ENCODE measurements at places on chromosomes 3 and 15. TPM values are rescaled to one million over a fixed set of nuclear protein-coding genes. Genes with fewer than 3 reads are reported as not detected.
A peak's percentile ranks its signal among the peaks of the same experiment; 100 is the strongest.

Gene ENTPD3
- total RNA-seq = 1.0 TPM

Gene CNTN3
- 2.1 TPM for total RNA-seq

Gene POPDC2
- total RNA-seq = 3.0 TPM

Gene ZNF770
- total RNA-seq = 20.4 TPM

Gene IL5RA
- total RNA-seq = 0.85 TPM

Gene CADM2
- total RNA-seq = 0.66 TPM

Gene ZBBX
- 0.52 TPM for total RNA-seq

Gene GPR15
- total RNA-seq = 0.47 TPM

Gene RNU5B-1
- 2,123 TPM for total RNA-seq

Gene SH2D7
- 0.05 TPM for total RNA-seq

Gene TMEM115
- total RNA-seq = 17.3 TPM

Gene TLR9
- total RNA-seq = 0.66 TPM

Gene ESYT3
- 0.09 TPM for total RNA-seq

Gene CP
- total RNA-seq = 0.19 TPM

Gene DLL4
- 5.2 TPM for total RNA-seq

Gene SLC22A14
- 0.05 TPM for total RNA-seq

- no peak overlapping the region for H3K4me3 ChIP-seq
- H3K27me3 ChIP-seq = no peaks in the 10 kb centered on the region
- DNase-seq = no peak
- peaks cover 5% of the 10 kb centered on the region for H3K4me1 ChIP-seq
Observed at GRCh38 chr3:196240424-196240823, 24.1 kb downstream of the SLC51A start.

DNA sequence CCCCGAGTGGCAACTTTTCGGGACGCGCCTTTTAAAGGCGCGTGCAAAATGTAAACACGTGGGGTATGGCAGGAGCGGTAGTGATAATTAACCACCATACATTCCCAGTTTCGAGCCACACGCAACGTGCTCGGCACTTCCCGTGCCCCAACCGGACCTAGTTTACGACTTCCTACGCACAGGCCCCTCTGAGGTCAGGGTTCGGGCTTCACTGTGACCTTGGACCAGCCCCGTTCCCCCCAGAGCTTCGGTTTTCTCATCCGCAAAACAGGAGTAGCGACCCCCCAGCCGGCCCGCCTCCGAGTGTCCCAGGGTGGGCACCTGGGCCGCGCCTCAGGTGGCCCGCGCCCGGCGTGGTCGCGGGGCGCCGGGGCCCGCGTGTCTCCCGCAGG lies 451 bp downstream of the CHCHD4 start:
- peak overlapping the region; percentile 99 for H3K4me3 ChIP-seq
- no peak for DNase-seq
- H3K27ac ChIP-seq = peak overlapping the region; percentile 1
- peaks cover 22% of the 10 kb centered on the region for H3K4me1 ChIP-seq

DNA sequence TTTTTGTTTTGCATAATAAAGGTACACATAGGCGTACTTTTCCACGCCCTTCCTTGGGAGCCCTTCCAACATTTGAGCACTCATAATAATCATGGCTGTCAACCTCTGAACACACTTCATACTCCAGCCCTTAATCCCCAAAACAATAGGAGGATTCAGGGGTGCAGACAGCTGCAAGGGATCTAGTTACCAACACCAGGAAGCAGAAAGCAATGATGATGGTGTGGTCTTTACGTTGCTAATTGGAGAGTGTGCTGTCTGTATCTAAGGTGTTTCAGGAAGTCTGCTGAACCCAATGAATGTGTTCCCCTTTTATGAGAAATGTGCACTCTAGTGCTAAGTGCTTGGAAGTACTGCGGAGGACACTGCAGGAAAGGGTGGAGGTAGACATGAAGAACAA lies 60.3 kb upstream of the PDZRN3 start:
- H3K4me3 ChIP-seq = no peak overlapping the region
- DNase-seq = no peak
- H3K27ac ChIP-seq = no peak overlapping the region
- no peaks in the 10 kb centered on the region for H3K4me1 ChIP-seq

DNA sequence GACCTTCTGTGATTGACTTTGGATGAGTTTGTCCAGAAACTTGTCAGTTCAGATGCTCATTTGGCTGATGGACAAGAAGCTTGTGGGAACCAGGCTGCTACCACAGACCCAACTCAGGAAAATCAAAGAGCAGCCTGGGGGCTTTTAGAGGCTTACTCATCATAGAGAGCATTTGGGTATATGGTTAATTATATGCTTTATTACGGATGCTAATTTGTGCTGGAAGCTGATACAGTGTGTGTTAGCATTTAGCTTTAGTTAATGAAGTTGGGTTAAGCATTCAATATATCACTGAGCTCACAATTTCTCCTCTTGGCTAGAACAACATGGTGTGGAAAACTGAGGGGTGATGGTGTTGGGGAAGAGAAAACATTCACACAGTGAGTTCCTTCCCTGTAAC lies 664.2 kb upstream of the CFAP20DC start:
- H3K4me3 ChIP-seq = no peak overlapping the region
- H3K27ac ChIP-seq = no peak overlapping the region
- H3K36me3 ChIP-seq = no peaks in the 10 kb centered on the region
- peaks cover 11% of the 10 kb centered on the region for H3K4me1 ChIP-seq

GRCh38 chr3:55313666-55314065 lies 173.4 kb downstream of the WNT5A start:
- H3K27ac ChIP-seq = no peak overlapping the region
- no peaks in the 10 kb centered on the region for H3K27me3 ChIP-seq
- no peaks in the 10 kb centered on the region for H3K36me3 ChIP-seq
- no peaks in the 10 kb centered on the region for H3K4me1 ChIP-seq

GRCh38 chr3:132784502-132785025 lies 62.4 kb upstream of the NPHP3 start:
- H3K4me1 ChIP-seq = no peaks in the 10 kb centered on the region
- no peaks in the 10 kb centered on the region for H3K36me3 ChIP-seq
- no peak for DNase-seq
- no peaks in the 10 kb centered on the region for H3K27me3 ChIP-seq
- no peak overlapping the region for H3K27ac ChIP-seq

DNA sequence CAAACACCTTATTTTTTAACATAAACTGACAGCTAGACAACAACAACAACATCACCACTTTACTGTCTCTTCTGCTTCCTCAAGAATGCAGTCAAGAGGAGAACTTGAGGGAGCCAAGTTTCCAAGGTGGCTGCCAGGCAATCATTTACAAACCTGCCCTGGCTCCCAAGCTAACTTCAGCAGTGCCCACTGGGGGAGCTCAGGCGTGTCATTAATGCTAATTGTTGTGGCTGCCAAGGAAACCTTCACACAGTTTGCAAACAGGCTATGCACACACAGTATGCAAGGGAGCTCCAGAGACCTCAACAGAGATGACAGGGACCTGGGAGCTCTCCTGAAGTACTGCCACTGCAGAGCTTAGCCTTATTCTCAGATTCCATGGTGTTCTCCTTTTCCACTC lies 2.1 kb downstream of the DZIP1L start:
- H3K27me3 ChIP-seq = peaks cover 12% of the 10 kb centered on the region
- peaks cover 5% of the 10 kb centered on the region for H3K4me1 ChIP-seq
- no peak overlapping the region for H3K4me3 ChIP-seq
- DNase-seq = no peak

DNA sequence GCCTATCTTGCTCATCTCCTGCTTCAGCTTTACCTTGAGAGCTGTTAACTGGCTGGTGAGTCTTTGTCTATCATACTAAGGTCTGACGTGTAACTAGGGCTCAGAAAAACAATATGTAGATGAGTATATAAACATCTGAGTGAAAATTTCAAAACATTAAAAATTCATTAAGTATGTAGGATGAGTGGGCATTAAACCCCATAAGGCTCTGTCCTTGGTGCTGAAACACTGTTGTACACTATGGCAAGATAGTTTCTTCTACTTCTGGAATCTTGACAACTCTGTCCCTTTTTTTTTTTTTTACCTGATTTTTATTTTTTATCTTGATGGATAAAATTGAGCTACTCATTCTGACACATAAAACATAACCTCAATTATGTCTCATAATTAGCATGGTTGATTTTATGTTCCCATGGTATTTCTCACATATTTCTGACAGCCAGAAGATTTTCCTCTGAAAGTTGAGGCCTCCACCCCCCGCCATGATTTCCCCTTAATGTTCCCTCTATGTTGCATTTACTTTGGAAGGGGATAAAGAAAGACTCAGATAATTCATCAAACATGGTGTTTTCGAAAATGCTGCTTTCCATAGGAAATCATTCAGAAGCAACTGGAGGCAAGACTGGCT lies 54.3 kb downstream of the DGKG start:
- no peaks in the 10 kb centered on the region for H3K4me1 ChIP-seq
- peaks cover 18% of the 10 kb centered on the region for H3K27me3 ChIP-seq
- DNase-seq = peak; percentile 69
- no peak overlapping the region for H3K27ac ChIP-seq

- no peak for DNase-seq
- H3K27me3 ChIP-seq = no peaks in the 10 kb centered on the region
- no peak overlapping the region for H3K4me3 ChIP-seq
- no peaks in the 10 kb centered on the region for H3K4me1 ChIP-seq
- H3K27ac ChIP-seq = no peak overlapping the region
Observed at GRCh38 chr3:61443886-61444285, 117.5 kb upstream of the PTPRG start.

GRCh38 chr3:111418391-111418790 lies 123.6 kb upstream of the CD96 start:
- no peak overlapping the region for H3K27ac ChIP-seq
- no peak overlapping the region for H3K4me3 ChIP-seq
- H3K4me1 ChIP-seq = no peaks in the 10 kb centered on the region
- H3K27me3 ChIP-seq = no peaks in the 10 kb centered on the region
- H3K36me3 ChIP-seq = no peaks in the 10 kb centered on the region

GRCh38 chr15:77796046-77796729 lies 163.5 kb upstream of the LINGO1 start:
- peaks cover 2% of the 10 kb centered on the region for H3K27me3 ChIP-seq
- no peak overlapping the region for H3K4me3 ChIP-seq
- H3K36me3 ChIP-seq = no peaks in the 10 kb centered on the region
- peaks cover 35% of the 10 kb centered on the region for H3K4me1 ChIP-seq
- H3K27ac ChIP-seq = no peak overlapping the region
- DNase-seq = no peak

- no peak overlapping the region for H3K4me3 ChIP-seq
- DNase-seq = no peak
- H3K4me1 ChIP-seq = peaks cover 14% of the 10 kb centered on the region
- H3K36me3 ChIP-seq = no peaks in the 10 kb centered on the region
- H3K27me3 ChIP-seq = no peaks in the 10 kb centered on the region
Observed at GRCh38 chr3:108406063-108406660, 104.2 kb downstream of the MYH15 start.

GRCh38 chr3:54891540-54891897 lies 36.3 kb downstream of the LRTM1 start:
- DNase-seq = peak; percentile 21
- H3K4me1 ChIP-seq = no peaks in the 10 kb centered on the region
- no peaks in the 10 kb centered on the region for H3K27me3 ChIP-seq
- no peak overlapping the region for H3K4me3 ChIP-seq
- no peaks in the 10 kb centered on the region for H3K36me3 ChIP-seq
- H3K27ac ChIP-seq = no peak overlapping the region

DNA sequence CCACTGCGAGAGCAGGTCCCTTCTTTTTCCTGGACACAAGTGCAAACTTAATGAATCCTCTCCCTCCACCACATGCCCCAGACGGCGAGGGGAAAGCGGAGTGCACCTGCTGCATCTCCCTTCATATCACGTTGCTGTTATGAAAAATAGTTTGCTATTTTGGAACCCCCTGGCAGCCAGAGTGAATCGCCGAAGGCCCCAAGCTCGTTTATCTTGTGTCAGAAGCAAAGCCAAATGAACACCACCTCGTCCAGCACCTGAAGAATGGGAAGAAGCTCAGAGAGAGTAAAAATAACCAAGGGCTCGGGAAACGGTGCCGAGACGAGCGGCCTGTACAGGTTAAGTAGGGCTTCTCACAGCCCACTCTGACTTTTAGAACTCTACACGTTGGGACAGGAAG lies 394.6 kb upstream of the RORA start:
- no peaks in the 10 kb centered on the region for H3K27me3 ChIP-seq
- no peak overlapping the region for H3K4me3 ChIP-seq
- H3K27ac ChIP-seq = no peak overlapping the region

DNA sequence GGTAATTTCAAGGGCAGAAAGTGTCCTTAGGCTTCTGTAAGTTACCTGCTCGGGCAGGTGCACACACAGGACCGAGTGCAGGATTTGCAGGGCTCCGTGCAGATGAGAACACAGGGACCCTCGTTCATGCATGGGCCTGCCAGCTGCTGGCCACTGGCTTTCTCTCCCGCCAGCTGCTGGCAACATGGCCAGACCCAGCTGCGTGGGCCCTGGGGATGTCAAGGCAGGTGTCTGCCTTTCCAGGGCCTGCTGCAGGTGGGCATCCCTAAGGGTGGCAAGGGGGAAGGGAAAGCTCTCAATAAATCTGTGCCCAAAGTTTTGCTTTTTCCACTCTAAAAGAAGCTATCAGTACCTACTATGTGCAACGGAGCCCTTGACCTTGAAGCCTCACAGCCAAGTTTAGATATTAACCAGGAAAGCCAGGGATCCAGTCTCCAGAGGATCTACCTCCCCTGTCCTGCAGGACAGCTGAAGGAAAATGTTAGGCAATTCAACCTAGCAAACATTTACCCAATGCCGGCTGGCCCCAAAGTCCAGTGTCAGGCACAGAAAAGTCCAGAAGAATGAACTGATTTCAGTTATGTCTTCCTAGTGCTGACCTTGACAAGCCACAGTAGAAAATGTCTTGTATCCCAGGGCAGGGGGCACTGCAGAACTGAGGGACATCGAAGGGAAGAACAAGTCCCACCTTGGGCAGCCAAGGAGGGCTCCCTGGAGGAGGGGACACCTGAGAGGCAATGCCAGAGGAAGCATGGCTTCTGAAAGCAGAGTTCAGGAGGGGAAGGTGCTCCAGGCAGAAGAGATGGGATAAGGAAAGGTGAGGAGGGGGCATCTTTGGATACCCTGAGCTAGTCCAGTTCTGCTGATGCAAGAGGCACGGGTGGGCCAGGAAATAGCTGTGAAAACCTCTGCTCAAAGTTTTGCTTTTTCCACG lies 26.4 kb downstream of the NUP210 start:
- H3K4me1 ChIP-seq = no peaks in the 10 kb centered on the region
- DNase-seq = no peak
- no peaks in the 10 kb centered on the region for H3K27me3 ChIP-seq
- no peak overlapping the region for H3K4me3 ChIP-seq
- peaks cover 94% of the 10 kb centered on the region for H3K36me3 ChIP-seq

DNA sequence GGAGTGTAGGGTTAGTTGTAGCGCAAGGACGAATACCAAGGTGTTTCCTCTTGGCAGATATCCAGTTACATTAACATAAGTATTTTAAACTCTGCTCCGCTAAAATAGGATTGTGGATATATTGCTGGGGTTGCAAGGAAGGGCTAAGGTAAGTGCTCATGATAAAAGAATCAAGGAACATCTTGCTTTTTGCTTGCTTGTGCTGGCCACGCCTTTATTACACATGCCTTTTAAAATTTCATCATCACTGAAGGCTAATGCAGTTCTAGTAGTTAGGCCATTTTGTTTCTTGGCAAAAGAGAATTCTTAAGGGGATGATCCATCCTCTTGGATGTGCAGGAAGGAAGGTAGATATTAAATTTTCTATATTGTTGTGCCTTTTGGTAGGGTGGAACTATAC lies 415.6 kb upstream of the TPM1 start:
- no peaks in the 10 kb centered on the region for H3K36me3 ChIP-seq
- H3K4me1 ChIP-seq = no peaks in the 10 kb centered on the region
- H3K27ac ChIP-seq = no peak overlapping the region
- no peak for DNase-seq

- no peak for DNase-seq
- no peaks in the 10 kb centered on the region for H3K36me3 ChIP-seq
- H3K4me3 ChIP-seq = no peak overlapping the region
- H3K27me3 ChIP-seq = no peaks in the 10 kb centered on the region
- no peak overlapping the region for H3K27ac ChIP-seq
Observed at GRCh38 chr3:60630953-60631352, 620.3 kb downstream of the FHIT start.

Measured in thymus (tissue), 14 donors.